ENCODE measurements at places on chromosomes 6 and 20. TPM values are rescaled to one million over a fixed set of nuclear protein-coding genes. Genes with fewer than 3 reads are reported as not detected.
A peak's percentile ranks its signal among the peaks of the same experiment; 100 is the strongest.

GRCh38 chr6:25984265-25984664, 21.7 kb downstream of the TRIM38 start:
- DNase-seq, result no peak

DNA sequence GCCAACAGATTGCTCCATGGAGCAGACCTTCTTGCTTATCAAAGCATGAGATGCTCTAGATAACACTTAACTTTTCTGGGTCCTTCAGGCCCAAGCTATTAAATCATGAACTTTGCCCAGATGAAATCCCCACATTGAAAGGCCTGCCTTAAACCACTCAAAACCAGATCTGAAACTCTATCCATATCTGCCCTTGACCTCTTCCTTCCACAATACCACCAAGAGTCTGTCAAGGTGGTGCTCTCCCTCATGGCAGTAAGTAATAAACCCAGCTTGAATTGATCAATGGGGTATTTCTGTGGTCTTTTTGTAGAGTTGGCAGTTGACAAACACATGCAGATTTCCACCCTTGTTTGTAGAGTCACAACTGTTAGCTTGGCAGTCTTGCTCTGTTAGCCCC, 135.5 kb downstream of the ISM1 start:
- no peak for DNase-seq

- no peak for DNase-seq
Observed at GRCh38 chr6:157236040-157236725, 87.1 kb downstream of the TMEM242 start.

GRCh38 chr6:158661156-158661685, 11.4 kb downstream of the SYTL3 start:
- DNase-seq, result no peak

GRCh38 chr20:44494266-44494665, 18.6 kb downstream of the TTPAL start:
- no peak for DNase-seq

GRCh38 chr6:27871924-27872638, 40.1 kb downstream of the OR2B2 start:
- DNase-seq, result peak; percentile 83

The OOEP gene
- not detected for total RNA-seq

All from natural killer cell treated with Interleukin-12 subunit alpha and Interleukin-12 subunit beta and Interleukin-15 and Interleukin-18, amount 100 ng/mL, for 72 hours (primary cell).